ENCODE measurements at places on chromosomes 3 and 15. TPM values are rescaled to one million over a fixed set of nuclear protein-coding genes. Genes with fewer than 3 reads are reported as not detected.

The KLF15 gene
- total RNA-seq, result not detected

The VEPH1 gene
- total RNA-seq, result not detected

The CLDN18 gene
- not detected for total RNA-seq

The PIGZ gene
- 2.6 TPM for total RNA-seq

The SERPINI2 gene
- not detected for total RNA-seq

The EPHA3 gene
- total RNA-seq, result not detected

The SLC25A26 gene
- total RNA-seq, result 12.0 TPM

The SLC51B gene
- not detected for total RNA-seq

The MRAS gene
- not detected for total RNA-seq

The MYD88 gene
- total RNA-seq, result 74.1 TPM

GRCh38 chr3:71786551-71786950 lies 1.6 kb upstream of the PROK2 start:
- peaks cover 57% of the 10 kb centered on the region for H3K27me3 ChIP-seq
- peaks cover 17% of the 10 kb centered on the region for H3K4me1 ChIP-seq
- DNase-seq, result no peak
- H3K4me3 ChIP-seq, result no peak overlapping the region
- no peak overlapping the region for H3K27ac ChIP-seq
- no peaks in the 10 kb centered on the region for H3K36me3 ChIP-seq

GRCh38 chr15:52680761-52681160 lies 1.6 kb upstream of the ATOSA start:
- no peak overlapping the region for H3K27ac ChIP-seq
- no peak overlapping the region for H3K4me3 ChIP-seq
- H3K4me1 ChIP-seq, result peaks cover 45% of the 10 kb centered on the region
- H3K36me3 ChIP-seq, result peaks cover 11% of the 10 kb centered on the region

DNA sequence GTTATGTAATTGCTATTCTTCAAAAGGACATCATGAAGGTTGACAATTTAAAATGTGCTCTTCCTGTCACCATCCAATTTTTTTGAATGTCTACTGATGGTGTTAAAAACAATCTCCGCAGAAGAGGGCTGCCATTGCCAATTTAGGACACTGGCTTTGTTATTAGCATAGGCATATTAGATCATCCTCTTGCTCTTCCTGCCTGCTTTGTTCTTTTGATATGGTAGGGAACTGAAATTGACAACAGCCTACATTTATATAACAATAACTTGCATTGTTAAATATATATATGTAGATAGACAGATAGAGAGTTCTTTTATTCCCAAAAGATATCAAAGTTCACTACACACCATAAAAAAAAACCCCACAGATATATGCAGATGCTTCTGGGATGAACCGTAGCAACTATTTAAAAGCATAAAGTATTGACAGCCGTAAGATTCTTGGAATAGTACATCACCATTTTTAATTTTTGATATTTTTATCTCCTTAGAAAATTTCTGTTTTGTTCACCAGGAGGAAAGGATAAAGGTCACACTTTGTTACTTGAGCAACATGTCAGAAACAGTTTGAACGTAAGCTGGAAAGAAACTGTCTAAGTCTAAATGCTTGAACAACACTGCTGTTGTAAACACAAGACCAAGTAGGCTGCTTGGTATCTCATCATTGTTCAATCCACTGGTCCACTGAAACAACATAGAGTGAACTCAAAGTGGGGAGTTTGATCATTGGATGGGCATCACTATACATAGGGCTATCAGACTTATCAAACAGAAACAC lies 66.5 kb downstream of the MDFIC2 start:
- no peak overlapping the region for H3K4me3 ChIP-seq
- no peaks in the 10 kb centered on the region for H3K27me3 ChIP-seq
- no peak overlapping the region for H3K27ac ChIP-seq
- no peaks in the 10 kb centered on the region for H3K36me3 ChIP-seq
- H3K4me1 ChIP-seq, result no peaks in the 10 kb centered on the region

DNA sequence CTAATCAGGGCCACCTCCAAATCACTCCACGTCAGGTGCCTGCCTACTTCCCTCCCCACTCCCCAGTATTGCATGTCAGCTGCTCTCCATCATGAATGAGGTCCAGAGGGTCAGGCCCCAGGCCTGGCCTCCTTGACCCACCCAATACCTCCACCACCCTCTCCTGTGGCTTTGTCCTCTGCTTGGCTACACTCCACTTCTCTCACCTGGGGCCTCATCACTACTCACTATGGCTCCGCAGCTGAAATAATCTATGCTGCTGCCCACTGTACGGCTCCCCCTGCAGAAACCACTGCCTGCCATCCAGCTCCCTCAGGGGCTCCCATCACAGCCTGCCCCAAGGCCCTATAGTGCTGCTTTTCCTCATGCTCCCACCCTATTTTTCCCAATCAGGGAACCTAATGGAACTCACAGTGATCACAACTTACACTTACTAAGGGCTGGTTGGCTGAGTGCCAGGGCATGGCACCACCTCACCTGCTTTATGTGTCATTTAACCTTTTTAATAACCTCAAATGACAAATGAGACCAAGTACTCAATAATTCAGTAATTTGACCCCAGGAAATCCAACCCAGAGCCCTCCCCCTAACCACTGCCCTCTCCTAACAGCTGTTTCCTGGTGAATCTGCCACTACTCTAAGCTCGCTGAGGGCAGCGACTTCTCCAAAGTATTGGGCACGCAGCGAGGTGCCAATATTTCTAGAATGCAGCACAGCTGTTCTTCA lies 2.3 kb downstream of the GORASP1 start:
- peaks cover 62% of the 10 kb centered on the region for H3K4me1 ChIP-seq
- peaks cover 2% of the 10 kb centered on the region for H3K36me3 ChIP-seq
- no peak overlapping the region for H3K4me3 ChIP-seq
- H3K27ac ChIP-seq, result peak overlapping the region; percentile 71

DNA sequence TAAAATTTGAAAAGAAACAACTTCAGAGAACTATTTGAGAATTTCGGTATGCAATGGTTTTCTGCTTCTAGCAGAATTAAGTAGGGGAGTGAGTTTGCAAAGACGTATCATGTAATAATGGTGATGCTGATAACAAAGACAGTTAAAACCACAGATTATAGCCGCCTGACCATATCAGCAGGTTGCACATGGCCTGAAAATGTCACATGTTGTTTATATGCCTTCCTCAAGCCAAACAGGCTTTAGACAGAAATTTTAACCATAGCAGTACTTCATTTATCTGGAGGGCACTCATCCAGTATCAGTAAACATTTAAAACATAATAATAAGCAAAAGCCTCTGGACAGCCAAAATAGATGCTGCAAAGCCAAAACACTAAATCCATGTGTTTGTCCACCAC lies 131.7 kb downstream of the RYR3 start:
- DNase-seq, result no peak
- H3K4me3 ChIP-seq, result no peak overlapping the region
- no peaks in the 10 kb centered on the region for H3K4me1 ChIP-seq
- H3K27me3 ChIP-seq, result peaks cover 19% of the 10 kb centered on the region

DNA sequence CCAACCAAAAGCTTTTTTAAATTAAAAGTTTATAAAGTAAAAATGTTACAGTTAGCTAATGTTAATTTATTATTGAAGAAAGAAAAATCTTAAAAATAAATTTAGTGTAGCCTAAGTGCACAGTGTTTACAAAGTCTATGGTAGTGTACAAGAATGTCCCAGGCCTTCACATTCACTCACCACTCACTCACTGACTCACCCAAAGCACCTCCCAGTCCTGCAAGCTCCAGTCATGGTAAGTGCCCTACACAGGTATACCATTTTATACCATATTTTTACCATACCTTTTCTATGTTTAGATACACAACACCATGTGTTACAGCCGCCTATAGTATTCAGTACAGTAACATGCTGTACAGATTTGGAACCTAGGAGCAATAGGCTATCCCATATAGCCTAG lies 29.1 kb downstream of the SSR3 start:
- no peak overlapping the region for H3K4me3 ChIP-seq
- peaks cover 28% of the 10 kb centered on the region for H3K4me1 ChIP-seq
- H3K27me3 ChIP-seq, result peaks cover 25% of the 10 kb centered on the region
- DNase-seq, result no peak
- peaks cover 18% of the 10 kb centered on the region for H3K36me3 ChIP-seq

DNA sequence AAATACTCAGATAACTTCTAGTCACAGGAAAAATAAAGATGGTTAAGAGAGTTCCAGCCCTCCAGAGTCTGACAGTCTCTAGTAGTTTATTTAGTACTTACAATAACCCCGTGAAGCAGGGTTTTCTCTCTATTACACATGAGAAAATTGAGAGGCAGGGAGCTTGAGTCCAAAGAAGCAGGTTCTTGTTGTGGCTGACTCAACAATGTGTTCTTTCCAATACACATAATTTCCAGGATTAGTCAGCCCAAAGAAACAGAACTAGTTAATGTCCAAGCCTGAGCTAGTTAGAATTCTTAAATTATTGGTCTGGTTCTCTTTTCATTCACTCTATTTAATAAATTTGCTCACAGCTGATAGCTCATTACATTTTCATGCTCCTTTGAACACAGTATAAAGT lies 49.9 kb downstream of the ALDH1A2 start:
- no peak for DNase-seq
- no peaks in the 10 kb centered on the region for H3K4me1 ChIP-seq
- no peak overlapping the region for H3K4me3 ChIP-seq
- H3K27me3 ChIP-seq, result peaks cover 27% of the 10 kb centered on the region
- no peaks in the 10 kb centered on the region for H3K36me3 ChIP-seq
- no peak overlapping the region for H3K27ac ChIP-seq

GRCh38 chr3:27688053-27688452 lies 34.1 kb downstream of the EOMES start:
- H3K27ac ChIP-seq, result no peak overlapping the region
- no peaks in the 10 kb centered on the region for H3K36me3 ChIP-seq
- H3K4me3 ChIP-seq, result no peak overlapping the region
- peaks cover 17% of the 10 kb centered on the region for H3K27me3 ChIP-seq
- H3K4me1 ChIP-seq, result no peaks in the 10 kb centered on the region
- DNase-seq, result no peak

DNA sequence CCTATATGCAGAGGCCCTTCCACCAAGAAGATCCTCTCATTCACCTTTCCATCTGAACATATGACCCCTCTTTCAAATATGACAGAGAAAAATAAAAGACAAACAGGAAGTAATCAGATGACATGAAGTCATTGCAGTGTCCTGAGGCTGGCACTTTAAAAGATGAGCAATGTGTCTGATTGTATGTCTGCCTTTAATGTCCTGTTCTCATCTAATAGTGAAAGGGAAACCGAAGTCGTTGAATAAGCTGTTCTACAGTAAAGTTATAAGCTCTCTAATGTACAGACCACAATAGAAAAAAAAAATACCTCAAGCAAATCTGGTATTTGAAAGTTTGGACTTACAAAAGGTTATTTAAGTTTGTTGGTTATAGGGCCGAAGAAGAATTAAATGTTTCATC lies 243.0 kb downstream of the CLSTN2 start:
- H3K27me3 ChIP-seq, result peaks cover 2% of the 10 kb centered on the region
- H3K4me3 ChIP-seq, result no peak overlapping the region
- no peaks in the 10 kb centered on the region for H3K36me3 ChIP-seq
- DNase-seq, result no peak

GRCh38 chr3:69370156-69370883 lies 15.6 kb downstream of the FRMD4B start:
- no peak overlapping the region for H3K4me3 ChIP-seq
- H3K27me3 ChIP-seq, result peaks cover 24% of the 10 kb centered on the region
- DNase-seq, result peak; percentile 32
- H3K4me1 ChIP-seq, result peaks cover 37% of the 10 kb centered on the region
- no peak overlapping the region for H3K27ac ChIP-seq

GRCh38 chr3:46580675-46581074 lies 14.6 kb upstream of the LRRC2 start:
- H3K36me3 ChIP-seq, result no peaks in the 10 kb centered on the region
- H3K4me3 ChIP-seq, result no peak overlapping the region
- peaks cover 20% of the 10 kb centered on the region for H3K27me3 ChIP-seq

DNA sequence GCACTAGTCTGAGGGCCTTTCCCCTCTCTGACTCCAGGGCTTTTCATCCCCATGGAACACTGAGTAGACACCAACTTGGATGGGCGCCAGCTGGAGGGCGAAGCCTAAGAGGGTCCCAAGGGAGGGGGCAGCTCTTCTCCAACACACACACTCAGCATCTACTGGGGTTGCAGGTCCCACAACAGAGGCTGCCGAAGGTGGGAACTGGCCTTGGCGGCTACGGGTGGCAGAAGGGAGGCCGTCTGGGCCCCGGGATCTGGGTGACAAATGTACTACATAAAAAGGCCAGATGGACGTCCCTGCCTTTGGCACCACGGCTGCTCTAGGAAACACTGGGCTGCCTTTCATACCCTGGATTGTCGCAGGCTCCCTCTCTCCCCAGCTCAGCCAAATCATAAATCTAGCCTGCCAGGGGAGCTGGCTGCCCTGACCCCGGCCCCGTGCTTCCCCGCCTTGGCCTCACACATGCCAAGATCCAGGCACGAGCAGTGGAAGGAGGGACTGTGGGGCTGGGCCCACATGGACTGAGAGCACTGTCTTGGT lies 31.5 kb downstream of the SEMA5B start:
- H3K4me1 ChIP-seq, result no peaks in the 10 kb centered on the region
- no peaks in the 10 kb centered on the region for H3K36me3 ChIP-seq
- H3K4me3 ChIP-seq, result no peak overlapping the region
- H3K27me3 ChIP-seq, result peaks cover 19% of the 10 kb centered on the region

GRCh38 chr15:58212909-58213526 lies 74.8 kb downstream of the AQP9 start:
- H3K36me3 ChIP-seq, result no peaks in the 10 kb centered on the region
- peaks cover 9% of the 10 kb centered on the region for H3K27me3 ChIP-seq
- H3K4me3 ChIP-seq, result no peak overlapping the region

DNA sequence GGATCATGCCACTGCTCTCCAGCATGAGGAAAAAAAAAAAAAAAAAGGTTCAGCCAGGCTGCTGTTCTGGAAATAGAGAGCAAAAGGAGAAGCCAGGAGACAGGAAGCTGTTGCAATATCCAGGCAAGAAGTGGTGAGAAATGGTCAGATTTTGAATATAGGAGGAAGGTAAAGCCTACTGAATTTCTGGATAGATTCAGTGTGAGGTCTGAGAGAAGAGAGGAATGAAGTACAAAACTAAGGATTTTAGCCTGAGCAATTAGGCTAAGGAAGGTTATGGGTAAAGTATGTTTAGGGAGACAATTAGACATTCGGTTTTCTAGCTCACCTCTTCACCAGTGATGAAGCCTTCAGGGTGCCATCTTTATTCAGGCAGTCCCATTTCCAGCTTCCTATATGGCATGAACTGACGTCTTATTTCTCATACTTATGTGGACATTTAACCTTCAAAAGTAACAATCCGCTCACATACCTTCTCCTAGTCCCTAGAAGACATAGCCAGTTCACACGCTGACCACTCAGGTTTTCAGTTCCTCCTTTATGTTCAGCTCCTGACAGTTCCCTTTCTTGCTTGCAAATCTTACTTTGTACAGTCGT lies 57.2 kb downstream of the KIF9 start:
- no peaks in the 10 kb centered on the region for H3K27me3 ChIP-seq
- H3K4me1 ChIP-seq, result no peaks in the 10 kb centered on the region
- no peak overlapping the region for H3K27ac ChIP-seq
- no peak overlapping the region for H3K4me3 ChIP-seq
- H3K36me3 ChIP-seq, result no peaks in the 10 kb centered on the region

GRCh38 chr3:86244905-86245304 lies 746.0 kb downstream of the VGLL3 start:
- DNase-seq, result no peak
- no peak overlapping the region for H3K4me3 ChIP-seq
- H3K36me3 ChIP-seq, result no peaks in the 10 kb centered on the region
- no peaks in the 10 kb centered on the region for H3K4me1 ChIP-seq
